CD4-positive, alpha-beta T cell treated with Interferon alpha-2 for 1 hour (primary cell): ENCODE measurements at places on chromosomes 12 and 14.

- peak; percentile 14 for DNase-seq
Measured at GRCh38 chr14:97442363-97442762, 645.2 kb downstream of the VRK1 start.

DNA sequence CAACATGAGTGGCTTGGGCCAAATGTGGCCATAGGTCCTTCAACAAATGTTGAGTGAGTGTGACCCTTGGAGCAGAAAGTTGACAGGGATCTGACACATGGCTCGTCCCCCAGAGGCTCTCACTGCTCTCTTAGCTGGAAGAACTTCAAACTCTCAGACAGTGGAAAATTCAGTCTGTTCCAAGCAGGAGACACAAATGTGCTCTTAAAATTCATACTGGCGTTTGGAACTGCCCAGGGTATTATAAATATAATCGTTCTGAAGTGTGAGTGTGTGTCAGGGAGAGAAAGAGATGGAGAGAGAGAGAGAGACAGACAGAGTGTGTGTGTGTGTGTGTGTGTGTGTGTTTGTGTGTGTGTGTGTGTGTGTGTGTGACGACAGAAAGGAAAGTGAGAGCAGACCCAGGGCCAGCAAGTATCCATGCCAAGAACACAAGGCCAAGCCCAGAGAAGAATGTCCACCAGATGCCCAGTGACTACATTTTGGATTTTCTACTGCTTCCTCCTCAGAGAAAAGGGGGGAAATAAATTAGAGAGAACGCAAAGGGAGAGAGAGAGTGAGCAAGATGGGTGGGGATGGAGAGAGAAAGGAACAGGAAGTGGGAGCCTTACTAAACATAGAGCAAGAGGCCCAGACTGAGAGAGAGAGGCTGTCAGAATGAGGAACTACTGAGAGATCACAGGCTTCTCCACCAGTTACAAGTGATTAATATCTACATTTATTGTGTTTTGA lies 193.6 kb upstream of the NUDT4 start:
- peak; percentile 6 for DNase-seq

- no peak for DNase-seq
Measured at GRCh38 chr14:23930742-23931141, 22.8 kb upstream of the DHRS4 start.

DNA sequence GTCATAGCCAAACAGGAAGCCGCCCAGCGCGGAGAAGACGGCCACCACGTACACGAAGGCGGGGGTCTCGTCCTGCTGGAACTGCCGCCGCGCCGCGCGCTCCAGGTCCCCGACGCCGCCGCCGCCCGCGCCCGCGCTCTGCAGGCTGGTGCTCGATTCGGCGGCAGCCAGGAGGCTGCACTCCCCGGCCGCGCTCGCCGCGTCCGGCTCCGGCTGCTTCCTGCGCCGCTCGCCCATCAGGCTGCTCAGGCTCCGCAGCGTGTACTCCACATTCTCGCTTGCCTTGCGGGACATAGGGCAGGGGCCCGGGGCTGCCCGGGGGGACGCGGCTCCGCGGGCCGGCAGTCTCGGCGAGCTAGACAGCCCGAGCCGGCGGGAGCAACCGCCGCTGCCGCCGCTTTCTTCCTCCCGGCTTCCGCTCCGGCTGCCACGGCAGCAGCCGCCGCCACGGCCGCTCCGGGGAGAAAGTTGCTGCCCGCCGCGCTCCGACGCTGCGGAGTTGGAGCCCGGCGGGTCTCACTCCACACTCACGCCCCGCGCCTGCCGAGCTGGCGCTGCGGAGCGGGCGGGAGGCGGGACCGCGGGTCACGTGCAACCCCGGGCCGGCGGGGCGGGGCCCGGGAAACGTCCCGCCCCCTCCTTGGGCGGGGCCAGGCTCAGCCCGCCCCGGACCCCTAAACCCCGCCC lies at the start of gene SLC2A13:
Gene SLC2A13, minus strand, starts transcription at position 567 of the 687 bp plus-strand sequence. Its CDS starts 273 bp downstream, at position 294.
- peak; percentile 85 for DNase-seq

DNA sequence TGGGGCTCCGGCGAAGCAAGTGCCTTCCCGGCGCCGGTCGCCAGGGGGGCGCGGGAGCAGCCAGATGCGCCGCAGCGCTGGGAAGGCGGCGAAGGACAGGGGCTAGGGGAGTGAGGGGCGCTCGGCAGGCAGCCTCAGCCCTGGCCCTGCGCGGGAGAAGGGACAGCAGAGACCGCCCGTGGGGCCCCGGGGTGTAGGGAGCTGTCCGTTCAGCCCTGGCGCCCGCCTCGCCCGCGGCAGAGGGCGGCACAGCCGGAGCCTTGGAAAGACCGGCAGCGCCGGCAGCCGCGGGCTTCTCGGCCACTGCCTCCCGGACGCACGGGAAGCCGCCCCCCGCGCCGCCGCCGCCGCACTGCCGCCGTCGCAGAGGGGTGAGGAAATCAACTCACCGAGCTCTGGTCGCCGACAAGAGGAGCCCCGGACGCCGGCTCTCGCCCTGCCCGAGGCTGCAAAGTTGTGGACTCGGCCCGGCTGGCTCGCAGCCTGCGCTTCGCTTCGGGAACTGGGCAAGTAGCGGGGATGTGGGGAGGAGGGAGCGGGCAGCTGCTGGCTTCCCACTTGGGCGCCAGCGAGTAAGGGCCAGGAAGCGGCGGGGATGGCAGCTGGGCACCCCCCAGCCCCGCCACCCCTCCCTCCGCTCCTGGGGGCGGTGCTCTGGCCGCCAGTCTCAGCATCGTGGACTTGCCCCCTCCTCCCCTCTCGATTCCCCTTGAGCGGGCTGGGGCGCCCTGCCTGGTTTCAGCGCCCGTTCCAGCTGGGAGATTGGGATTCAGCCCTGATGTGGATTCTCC lies at the start of gene ZDHHC22:
Gene ZDHHC22, minus strand, starts transcription at position 578 of the 791 bp plus-strand sequence. CDS start 2,053 bp downstream, outside the sequence.
- no peak for DNase-seq

DNA sequence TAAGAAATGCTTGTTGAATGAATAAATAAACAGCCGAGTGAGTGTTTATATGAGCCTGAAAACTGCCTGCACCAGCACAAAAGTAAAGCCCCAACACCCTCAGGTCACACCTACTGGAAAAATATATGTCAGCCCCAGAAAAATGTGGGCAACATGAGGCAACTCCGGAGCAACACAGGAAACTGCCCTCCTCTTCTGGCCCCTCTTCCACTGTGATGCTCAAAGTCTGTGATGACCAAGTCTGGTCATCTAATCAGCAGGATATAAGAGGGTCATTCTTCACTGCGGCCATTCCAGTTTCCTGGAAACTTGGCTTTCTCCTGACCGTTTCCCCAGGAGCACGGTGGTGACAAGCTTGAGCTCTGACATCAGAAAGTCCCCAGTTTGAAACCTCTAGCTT lies 159.6 kb upstream of the PZP start:
- no peak for DNase-seq

- no peak for DNase-seq
Measured at GRCh38 chr12:132773077-132773955, 11.7 kb upstream of the ANKLE2 start.

DNA sequence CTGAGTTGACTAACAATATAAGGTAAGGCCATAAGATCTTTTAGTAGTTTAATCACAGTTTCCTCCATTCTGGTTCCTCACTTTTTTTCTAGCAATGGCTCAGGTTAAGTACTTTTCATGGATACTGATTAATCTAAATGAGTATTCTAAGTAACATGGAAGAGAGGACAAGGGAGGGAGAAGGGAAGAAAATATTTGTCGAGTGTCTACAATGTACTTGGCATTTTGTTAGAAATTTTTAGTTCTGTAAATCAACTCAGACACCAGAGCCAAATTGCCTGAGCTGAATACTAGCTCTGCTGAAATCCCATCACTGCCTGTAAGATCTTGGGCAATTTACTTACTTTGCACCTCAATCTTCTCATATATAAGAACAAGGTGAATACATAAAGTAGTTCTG lies 20.2 kb downstream of the RERG start:
- DNase-seq: no peak

GRCh38 chr14:32985866-32986265 lies 47.2 kb downstream of the NPAS3 start:
- DNase-seq: no peak

DNA sequence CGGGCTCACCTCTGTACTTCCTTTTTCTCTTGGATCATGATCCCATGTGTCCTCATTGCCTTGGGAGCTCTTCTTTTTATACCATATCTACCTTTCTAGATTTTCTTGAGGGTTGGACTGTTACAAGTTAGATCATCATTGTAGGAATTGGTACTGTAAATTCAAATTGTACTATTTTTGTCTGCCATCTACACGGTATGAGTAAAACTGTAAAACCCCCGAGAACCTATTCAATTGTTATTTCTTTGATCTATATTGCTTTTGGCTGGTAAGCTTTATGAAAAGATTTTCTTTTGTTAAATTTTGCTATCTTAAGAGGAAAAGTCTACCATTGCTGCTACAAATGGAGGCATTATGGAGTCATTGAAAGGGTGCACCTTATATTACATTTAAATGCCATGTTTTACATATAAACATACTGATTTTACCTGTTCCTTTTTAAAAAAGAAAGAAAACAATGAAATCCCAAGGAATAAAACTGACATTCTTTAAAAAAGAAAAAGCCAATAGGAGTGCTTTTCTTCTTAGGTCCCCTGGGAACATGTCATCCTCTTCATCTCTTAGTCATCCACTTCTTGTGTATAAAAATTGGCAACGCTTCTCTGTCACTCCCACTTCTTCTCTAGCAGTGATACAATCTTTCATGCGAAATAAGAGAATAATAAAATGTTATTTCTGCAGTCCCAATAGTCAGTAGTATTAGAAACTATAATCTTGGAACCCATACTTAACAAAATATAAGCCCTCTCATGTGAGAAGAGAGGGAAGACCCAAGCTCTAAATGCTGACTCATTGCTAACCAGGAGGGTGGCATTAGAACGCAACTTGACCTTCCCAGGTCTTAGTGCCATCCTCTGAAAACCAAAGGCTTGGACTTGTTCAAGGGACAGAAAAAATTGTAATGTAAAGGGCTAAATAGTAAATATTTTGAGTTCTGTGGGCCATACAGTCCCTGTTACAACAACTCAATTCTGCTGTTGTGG lies 20.4 kb downstream of the RGS6 start:
- no peak for DNase-seq

DNA sequence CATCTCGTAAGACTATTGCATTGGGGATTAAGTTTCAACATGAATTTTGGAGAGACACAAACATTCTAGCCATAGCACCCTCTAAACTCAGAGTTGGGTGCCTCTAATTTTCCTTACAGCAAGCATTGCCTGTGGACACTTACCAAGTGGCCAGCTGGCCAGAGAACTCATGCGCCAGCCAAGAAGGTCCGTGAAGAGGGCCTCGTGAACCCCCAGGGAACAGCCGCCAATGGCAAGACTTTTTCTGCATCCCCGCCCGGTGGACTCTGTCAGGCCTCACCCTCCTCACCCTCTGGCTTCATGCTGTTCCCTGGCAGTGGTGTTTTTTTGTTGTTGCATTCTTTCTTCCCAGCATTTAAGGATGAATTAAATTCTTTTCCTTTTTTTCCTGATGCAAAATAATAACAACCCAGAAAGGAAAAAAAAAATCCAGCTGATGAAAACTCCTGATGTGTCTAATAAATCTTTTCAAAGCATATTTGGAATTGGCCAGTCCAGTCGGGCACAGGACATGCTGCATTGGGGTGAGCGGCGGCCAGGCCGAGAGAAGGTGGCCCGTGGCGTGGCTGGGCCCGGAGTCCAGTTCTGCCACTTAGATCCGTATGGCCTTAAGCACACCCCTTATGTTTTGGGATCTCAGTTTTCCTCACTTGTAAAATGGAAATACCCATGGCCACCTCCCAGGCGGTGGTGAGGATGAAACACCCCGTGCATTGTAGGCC lies 191.9 kb upstream of the DIO3 start:
- no peak for DNase-seq

DNA sequence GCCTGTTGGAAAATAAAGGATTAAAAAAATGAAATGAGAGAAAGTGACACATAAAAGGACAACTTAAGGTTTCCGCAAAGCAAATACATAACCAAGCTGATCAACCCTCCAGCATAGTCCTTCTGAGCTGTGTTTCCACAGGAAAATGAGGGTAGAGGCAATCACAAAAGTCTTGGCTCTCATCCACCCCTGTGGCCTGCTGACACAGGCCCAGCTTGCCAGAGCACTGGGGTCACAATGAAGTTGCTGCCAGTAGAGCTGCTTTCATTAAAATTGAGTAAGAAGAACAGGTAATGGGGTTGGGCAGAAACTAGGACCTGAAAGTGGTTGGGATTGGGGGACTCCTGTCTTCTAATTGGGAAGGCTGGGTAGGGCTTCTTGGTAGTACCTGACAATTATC lies 65.9 kb downstream of the RERG start:
- DNase-seq: no peak

DNA sequence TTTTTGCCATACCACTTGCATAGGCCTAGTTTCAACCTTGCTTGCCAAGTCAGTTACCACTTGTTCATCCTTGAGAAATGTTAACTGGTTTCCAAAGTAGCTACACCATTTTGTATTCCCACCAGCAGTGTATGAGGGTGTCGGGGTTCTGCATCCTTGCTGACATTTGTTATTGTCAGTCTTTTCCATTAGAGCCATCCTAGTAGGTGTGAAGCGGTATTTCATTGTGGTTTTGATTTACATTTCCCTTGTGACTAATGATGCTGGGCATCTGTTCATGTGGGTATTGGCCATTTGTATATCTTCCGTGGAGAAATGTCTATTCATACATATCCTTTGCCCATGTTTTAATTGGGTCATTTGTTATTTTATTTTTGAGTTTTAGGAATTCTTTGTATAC lies 27.6 kb upstream of the GALNT16 start:
- DNase-seq: no peak

GRCh38 chr12:130508318-130508717 lies 170.6 kb downstream of the PIWIL1 start:
- DNase-seq: no peak

DNA sequence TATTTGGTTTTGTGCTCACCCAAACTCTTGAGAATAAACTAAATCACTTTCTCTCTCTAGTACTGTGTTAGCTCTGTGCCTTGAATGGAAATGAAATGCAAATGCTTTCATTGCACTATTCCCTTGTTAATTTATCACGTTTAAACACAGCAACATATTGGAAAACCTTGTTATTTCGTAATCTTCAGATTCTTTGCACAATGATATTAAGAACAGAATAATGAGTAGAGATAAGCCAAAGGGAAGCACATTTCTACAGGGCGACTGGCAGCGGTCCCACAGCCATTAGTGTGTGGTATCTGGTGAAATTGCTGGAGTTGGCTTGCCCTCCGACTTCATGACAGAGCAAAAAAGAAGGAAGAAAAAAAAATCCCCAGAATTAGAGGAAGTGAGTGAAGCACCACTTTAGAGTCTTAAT lies 166.1 kb upstream of the E2F7 start:
- no peak for DNase-seq

GRCh38 chr14:104201063-104201462 lies 62.7 kb downstream of the KIF26A start:
- DNase-seq: no peak

DNA sequence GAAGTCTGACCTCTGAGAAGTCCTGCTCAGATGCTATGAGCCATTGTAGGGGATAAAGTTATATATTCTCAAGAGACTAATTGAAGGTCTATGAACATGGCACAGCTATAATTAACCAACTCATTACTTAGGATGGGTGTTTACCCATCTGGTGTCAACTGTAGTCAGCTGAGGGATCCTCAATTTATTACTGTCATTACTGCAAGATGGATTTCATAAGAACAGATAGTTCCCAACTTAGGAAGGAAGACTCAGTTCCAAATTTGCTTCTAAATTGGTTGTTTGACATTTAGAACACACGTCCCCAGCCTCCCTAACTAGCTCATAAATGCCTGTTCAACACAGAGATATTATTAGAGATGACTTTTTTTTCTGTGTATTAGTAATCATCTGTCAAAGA lies 81.4 kb downstream of the FRMD6 start:
- no peak for DNase-seq
